ENCODE measurements at places on chromosomes 1 and 21. TPM values are rescaled to one million over a fixed set of nuclear protein-coding genes. Genes with fewer than 3 reads are reported as not detected.

KRTAP19-1 gene
- not detected for total RNA-seq

GADD45A gene
- total RNA-seq, result 11.1 TPM

CLCA4 gene
- not detected for total RNA-seq

- H3K4me1 ChIP-seq, result no peaks in the 10 kb centered on the region
- peak within 1 kb of the TSS; percentile 46 for H3K4me3 ChIP-seq
- DNase-seq, result peak; percentile 75
- H3K27ac ChIP-seq, result peak within 1 kb of the TSS; percentile 95
- no peaks in the 10 kb centered on the region for H3K27me3 ChIP-seq
Observed at GRCh38 chr1:206684478-206685333, at the start of gene MAPKAPK2. MAPKAPK2 (plus strand) TSS chr1:206684905; CDS start chr1:206685230, 325 bp downstream.

GRCh38 chr1:110089561-110090275 lies 19.2 kb upstream of the ALX3 start:
- no peaks in the 10 kb centered on the region for H3K27me3 ChIP-seq
- H3K4me3 ChIP-seq, result no peak overlapping the region
- no peaks in the 10 kb centered on the region for H3K4me1 ChIP-seq

- DNase-seq, result no peak
- H3K36me3 ChIP-seq, result no peaks in the 10 kb centered on the region
- H3K4me3 ChIP-seq, result no peak overlapping the region
- no peaks in the 10 kb centered on the region for H3K4me1 ChIP-seq
Observed at GRCh38 chr1:96772349-96772748, 50.8 kb downstream of the PTBP2 start.

FAM151A gene
- total RNA-seq, result not detected

CHRM3 gene
- 19.7 TPM for total RNA-seq

- H3K36me3 ChIP-seq, result no peaks in the 10 kb centered on the region
- H3K27ac ChIP-seq, result no peak overlapping the region
- H3K27me3 ChIP-seq, result no peaks in the 10 kb centered on the region
Observed at GRCh38 chr21:42424914-42425541, 21.3 kb downstream of the UBASH3A start.

DNA sequence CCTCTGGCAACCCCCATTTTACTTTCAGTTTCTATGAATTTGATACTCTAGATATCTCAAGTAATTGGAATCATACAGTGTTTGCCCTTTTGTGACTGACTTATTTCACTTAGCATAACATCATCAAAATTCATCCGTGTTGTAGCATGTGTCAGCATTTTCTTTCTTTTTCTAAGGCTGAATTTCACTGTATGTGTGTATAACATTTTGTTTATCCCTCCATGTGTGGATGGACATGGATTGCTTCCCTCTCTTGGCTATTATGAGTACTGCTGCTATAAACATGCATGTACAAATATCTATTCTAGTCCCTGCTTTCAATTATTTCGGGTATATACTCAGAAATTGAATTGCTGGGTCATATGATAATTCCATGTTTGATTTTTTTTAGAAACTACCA lies 97.3 kb downstream of the MAP3K21 start:
- no peak overlapping the region for H3K4me3 ChIP-seq
- no peak overlapping the region for H3K27ac ChIP-seq
- no peak for DNase-seq
- no peaks in the 10 kb centered on the region for H3K36me3 ChIP-seq
- H3K27me3 ChIP-seq, result no peaks in the 10 kb centered on the region
- H3K4me1 ChIP-seq, result no peaks in the 10 kb centered on the region

DNA sequence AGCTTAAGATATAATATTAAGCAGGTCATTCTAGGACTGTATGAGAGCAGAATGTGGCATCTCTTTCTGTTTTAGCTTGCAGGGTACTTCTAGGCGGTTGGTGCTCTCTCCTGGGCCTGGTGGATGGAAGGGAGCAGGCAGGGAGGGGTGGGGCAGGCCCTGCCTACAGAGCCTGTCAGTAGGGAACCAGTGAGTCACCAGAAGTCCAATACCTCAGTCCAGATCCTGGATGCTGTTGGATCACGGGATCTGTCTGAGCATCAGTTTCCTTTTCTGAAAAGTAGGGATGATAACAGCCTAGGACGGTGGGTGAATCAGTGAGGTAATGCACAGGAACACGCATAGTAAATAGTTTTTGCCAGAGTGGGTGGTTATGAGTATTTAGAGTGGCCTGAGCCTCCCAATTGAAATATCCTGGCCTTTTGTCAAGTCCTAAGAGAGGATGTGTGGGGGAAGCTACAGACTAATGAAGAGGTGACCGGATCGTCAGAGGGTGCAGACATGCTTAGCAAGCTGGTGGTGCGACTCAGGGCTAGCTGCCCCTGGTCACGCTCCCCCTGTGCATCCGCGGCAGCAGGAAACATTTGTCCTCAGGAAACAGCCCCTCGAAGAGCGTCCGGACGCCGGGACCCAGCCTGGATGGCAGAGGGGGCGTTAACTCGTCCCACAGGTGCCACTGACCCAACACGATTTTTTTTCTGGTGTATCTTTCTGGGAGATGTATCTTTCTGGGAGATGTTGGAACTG lies 23.9 kb downstream of the NAV1 start:
- DNase-seq, result peak; percentile 71
- peak overlapping the region; percentile 75 for H3K27ac ChIP-seq
- no peaks in the 10 kb centered on the region for H3K27me3 ChIP-seq
- H3K4me3 ChIP-seq, result no peak overlapping the region
- peaks cover 10% of the 10 kb centered on the region for H3K4me1 ChIP-seq

ESRRG gene
- not detected for total RNA-seq

DNA sequence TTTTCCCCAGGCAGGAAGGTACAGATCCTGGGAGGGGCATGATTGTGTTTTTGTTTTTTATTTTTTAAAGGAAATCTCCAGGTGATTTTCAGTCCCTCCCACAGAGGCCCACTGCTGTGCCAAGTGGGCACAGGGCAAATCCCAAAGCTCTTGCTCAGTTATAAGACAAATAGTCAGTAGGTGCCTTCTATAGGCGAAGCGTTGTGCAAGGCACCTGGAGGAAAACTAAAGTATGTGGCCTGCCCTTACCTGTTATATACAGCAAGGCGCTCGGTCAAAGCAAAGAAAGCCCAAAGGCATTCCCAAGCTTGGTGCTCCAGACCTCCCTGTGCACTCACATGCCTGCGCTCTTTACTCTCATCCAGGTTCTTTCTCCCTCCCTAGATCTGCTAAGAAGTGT lies 81.0 kb downstream of the KCNJ15 start:
- H3K36me3 ChIP-seq, result no peaks in the 10 kb centered on the region
- no peak overlapping the region for H3K4me3 ChIP-seq
- H3K4me1 ChIP-seq, result no peaks in the 10 kb centered on the region
- no peaks in the 10 kb centered on the region for H3K27me3 ChIP-seq
- DNase-seq, result no peak

HAPLN2 gene
- not detected for total RNA-seq

GRCh38 chr1:95370691-95371562 lies 136.9 kb downstream of the RWDD3 start:
- H3K27ac ChIP-seq, result no peak overlapping the region
- H3K4me1 ChIP-seq, result no peaks in the 10 kb centered on the region
- DNase-seq, result no peak
- H3K36me3 ChIP-seq, result no peaks in the 10 kb centered on the region

- DNase-seq, result no peak
- H3K36me3 ChIP-seq, result no peaks in the 10 kb centered on the region
- no peaks in the 10 kb centered on the region for H3K27me3 ChIP-seq
- H3K27ac ChIP-seq, result no peak overlapping the region
- no peaks in the 10 kb centered on the region for H3K4me1 ChIP-seq
Observed at GRCh38 chr1:239723776-239724367, 337.5 kb downstream of the CHRM3 start.

GUCA2B gene
- not detected for total RNA-seq

DNA sequence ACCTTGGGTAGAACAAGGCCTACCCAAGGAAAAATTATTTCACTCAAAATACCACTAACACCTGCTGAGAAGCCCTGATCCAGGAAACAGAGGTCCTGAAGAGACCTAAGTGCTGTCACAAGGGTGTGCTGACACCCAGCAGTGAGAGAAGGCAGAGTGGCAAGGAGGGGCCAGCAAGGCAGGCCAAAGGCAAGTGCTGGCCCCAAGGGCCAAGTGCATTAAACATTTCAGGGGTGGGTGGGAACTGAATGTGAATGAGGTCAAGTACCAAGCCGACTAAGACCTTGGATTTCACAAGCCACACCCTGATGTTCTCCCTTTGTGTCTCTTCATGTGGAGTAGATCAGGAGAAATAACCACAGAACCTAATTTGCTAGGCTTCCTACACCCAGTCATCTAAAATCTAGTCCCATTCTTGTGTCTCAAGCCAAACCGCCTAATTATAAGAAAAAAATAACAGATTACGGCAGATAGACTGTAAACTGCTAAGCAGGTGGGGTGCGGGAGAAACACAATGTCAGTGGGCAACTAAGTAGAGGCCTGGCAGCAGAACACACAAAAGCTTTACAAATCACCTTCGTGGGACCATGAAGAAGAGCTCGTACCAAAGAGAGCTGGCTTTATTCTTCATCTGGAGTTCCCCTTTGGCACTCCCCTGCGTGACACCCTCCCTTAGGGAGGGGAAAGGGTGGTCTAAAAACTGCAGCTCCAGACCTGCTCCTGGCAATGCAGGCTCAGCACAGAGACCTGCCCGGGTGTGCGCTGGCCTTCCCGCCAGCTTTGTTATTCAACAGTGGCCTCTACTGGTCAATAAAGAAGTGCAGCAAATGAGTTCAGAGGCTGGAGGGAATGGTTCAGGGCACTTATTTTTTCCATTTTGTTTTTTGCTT lies 8.7 kb downstream of the UBE2G2 start:
- peaks cover 6% of the 10 kb centered on the region for H3K4me1 ChIP-seq
- H3K27me3 ChIP-seq, result no peaks in the 10 kb centered on the region
- H3K36me3 ChIP-seq, result no peaks in the 10 kb centered on the region
- no peak overlapping the region for H3K27ac ChIP-seq

SELENON gene
- 9.0 TPM for total RNA-seq

- DNase-seq, result no peak
- no peak overlapping the region for H3K4me3 ChIP-seq
- no peak overlapping the region for H3K27ac ChIP-seq
Observed at GRCh38 chr21:41396558-41397075, 29.4 kb upstream of the MX1 start.
